ENCODE measurements at places on chromosomes 1 and 21.

DNA sequence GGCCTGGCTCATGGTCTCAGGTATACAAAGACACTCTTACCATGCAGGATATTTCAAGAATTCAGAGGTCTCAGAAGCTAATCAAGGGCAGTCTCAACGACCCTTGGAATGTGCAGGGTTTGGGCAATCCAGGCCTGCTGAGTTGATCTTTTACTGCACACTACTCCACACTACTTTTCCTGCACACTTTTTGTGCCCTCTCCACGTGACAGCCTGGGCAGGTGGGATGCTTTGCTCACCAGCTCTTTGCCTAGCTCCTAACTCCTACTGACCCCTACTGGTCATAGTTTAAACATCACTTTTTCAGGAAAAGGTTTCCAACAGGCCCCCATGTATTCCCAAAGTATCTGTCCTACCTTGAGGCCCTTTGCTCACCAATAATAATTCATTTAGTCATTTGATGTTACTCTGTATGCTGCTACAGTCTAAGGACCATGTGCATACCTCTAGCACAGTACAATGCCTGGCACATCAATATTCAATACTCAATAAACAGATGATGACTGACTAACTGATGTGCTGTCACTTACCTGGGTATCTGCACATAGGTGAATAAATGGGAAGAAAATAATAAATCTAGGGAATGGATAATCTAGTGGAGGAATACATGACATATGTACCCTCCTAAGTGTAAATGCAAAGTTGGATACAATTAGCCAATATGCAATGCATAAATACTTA is 9.6 kb downstream of the DUSP23 start:
- peak; percentile 23 for DNase-seq

GRCh38 chr1:231041719-231042261 is 1.7 kb upstream of the FAM89A start:
- DNase-seq = no peak

DNA sequence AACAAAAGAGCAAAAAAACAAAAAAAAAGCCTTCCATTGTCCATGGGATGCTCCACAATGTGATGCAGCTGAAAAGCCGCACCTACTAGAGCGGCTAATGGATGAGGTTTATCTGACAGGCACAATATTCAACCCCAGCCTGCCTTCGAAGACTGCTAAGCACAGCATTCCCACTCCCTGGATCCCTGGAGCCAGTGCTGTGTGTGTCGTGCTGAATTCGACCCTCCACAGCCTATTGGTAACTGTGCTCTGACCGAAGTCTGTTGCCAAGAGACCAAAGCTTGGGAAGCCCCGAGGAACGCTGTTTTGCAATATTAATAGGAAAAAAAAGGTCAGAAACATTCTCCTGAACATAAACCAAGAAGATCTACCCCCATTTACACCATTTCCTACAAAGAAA is 57.2 kb upstream of the PUM1 start:
- no peak for DNase-seq

- DNase-seq = peak; percentile 73
Measured at GRCh38 chr1:61839679-61840078, 97.4 kb downstream of the PATJ start.

GRCh38 chr1:216726435-216726834 is 3.2 kb upstream of the ESRRG start:
- DNase-seq = no peak

DNA sequence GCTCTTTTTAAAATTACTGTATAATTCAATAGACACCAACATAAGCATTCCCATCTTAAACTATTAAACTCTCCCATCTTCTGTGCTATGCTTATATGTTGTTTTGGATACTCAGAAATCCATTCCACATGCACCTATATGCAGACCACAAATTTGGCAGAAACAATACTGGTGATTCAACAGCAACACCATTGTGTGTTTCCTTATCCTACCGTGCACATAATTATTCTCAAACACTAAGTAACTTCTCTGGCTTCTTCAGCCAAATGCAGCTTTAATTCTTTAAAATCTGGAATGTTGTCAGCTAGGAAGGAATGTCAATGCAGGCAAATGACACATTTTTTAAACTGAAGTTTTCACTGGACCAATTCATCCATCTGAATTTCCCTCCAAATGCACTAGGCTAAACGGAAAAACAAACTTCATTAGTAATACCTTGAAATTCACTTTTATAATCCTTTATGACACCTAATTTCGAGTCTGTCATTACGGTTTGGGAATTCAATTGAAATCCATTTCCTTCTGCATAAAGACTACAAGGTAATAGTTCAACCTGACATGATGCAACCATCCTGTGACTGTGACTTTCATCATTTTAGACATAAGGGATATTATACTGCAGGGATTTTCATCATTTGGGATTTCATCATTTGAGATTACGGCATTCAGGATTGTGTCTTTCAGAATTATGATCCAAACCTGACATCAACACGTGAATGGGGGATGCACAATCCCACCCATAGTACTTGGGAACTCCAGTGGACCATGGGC is 308.5 kb downstream of the LTN1 start:
- DNase-seq = no peak

Data from astrocyte of the spinal cord (primary cell).